ENCODE measurements at places on chromosomes 5 and 9.

- DNase-seq, result no peak
Measured at GRCh38 chr9:91604451-91605179, 181.0 kb upstream of the NFIL3 start.

DNA sequence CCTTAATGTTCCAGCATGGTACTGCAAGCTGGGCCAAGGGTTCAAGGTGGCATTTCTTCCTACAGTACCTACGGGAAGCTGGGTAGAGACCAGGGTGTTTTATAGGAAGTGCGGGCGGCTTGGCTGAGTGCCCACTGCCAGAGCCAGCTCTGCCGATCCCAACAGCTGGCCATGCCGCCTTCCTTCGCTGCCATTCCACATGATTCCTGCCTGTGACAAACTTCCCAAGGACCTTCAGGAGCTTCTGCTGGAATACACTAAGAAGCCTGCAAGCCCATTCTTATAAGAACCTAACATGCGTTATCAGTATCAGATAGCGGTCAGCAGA, 22.0 kb downstream of the MYO10 start:
- no peak for DNase-seq

- peak; percentile 5 for DNase-seq
Measured at GRCh38 chr5:44807269-44807668, 1.5 kb upstream of the MRPS30 start.

- DNase-seq, result no peak
Measured at GRCh38 chr9:79801459-79801858, 229.7 kb downstream of the TLE4 start.

- DNase-seq, result no peak
Measured at GRCh38 chr9:120756531-120756930, 36.7 kb downstream of the FBXW2 start.

DNA sequence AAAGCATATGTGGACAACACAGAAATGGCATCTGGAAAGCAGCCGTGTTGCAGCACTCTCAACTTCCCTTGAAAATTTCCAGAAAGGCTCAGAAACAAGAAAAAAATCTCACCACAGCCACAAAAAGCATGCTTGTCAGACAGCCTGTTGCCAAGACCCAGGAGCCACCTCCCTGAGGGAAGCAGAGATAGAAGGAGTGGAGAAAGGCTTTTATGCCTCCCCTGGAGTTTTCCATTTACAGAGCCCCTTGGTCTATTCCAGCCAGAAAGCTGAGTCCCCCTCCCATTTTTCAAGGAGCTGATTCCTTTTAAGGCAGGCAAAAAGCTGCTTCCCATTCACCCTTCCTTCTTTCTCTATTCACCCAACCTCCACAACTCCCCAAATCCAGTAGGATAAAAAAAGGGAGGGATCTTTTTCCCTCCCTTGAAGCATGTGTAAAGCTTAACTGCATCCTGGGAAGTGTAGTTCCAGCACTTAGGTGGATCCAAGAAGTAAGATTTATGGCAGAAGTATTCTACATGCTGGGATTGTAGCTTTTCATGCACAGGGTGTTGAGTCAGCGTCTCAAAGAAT, 37.1 kb upstream of the PALM2AKAP2 start:
- no peak for DNase-seq

DNA sequence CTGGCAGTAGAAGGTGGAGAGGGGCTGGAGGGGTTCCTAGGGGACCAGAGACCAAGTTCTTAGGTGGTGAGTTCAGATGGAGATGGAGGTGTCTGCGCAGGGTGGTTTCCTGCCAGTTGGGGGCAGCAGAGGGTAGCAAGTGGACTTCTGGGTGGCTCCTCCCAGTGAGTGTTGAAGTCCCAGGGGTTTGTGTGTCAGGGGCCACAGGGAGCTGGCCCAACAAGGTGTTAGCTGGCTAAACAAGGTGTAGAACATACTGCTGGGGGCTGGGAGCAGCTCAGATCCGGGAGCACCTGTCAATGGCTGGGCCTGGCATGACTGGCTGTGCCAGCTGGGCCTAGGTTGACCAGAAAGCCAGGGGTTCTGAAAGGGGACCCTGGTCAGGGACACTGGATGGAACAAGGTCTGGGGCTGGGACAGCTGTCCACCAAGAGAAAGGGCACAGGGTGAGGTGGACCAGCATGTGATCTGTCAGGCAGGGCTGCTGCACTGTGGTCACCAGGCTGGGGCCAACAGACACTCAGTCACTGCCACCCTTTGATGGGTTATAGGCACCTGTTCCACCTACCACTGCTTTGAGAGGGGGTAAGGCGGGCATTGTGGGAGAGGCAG, 35.6 kb downstream of the DAB2IP start:
- DNase-seq, result peak; percentile 37

DNA sequence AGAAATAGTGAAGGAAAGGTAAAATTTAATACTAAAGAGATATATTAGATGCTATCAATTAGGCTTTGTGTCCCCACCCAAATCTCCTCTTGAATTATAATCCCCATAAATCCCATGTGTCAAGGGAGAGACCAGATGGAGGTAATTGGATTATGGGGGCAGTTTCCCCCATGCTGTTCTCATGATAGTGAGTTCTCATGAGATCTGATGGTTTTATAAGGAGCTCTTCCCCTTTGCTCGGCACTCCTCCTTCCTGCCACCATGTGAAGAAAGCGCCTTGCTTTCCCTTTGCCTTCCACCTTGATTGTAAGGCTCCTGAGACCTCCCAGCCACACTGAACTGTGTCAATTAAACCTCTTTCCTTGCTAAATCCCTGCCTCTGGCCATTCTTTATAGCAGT, 697.0 kb upstream of the RGMB start:
- no peak for DNase-seq

- no peak for DNase-seq
Measured at GRCh38 chr5:24510523-24510988, 134.2 kb downstream of the CDH10 start.

DNA sequence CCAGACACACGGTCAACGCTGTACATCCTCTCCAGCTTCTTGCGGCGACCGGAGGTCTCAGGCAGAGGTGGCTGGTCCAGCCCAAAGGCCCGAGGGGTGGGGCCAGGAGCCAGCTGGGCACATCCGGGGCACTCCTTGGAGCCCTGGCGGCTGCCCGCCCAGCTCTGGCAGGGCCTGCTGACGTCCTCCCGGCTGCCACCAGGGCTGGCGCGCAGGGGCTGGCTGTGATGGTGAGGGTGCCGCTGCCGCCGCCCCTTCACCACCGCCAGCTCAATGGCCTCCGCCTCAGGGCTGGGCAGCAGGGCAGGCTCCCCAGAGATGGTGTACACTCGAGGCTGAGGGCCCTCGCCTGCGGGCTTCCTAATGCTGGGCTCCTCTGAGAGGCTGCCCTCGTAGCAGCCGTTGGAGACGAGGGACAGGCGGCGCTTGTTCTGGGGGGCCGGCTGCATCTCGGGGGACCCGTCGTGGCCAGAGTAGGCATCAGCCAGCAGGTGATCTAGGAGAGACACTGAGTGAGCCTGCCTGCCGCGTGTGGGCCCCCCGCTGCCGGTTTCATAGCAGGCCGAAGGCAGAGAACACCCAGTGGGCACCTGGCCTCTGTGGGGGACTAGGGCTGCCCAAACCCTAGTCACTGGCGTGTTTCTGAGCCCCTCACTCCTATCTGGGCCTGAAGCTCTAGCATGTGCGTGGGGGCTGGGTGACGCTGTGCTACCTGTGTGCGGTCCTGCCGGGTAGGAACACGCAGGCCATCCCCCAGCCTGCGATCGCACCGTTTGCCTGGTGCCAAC, 1.5 kb downstream of the NSMF start:
- no peak for DNase-seq

- DNase-seq, result no peak
Measured at GRCh38 chr5:95689680-95690079, 6.9 kb upstream of the SPATA9 start.

DNA sequence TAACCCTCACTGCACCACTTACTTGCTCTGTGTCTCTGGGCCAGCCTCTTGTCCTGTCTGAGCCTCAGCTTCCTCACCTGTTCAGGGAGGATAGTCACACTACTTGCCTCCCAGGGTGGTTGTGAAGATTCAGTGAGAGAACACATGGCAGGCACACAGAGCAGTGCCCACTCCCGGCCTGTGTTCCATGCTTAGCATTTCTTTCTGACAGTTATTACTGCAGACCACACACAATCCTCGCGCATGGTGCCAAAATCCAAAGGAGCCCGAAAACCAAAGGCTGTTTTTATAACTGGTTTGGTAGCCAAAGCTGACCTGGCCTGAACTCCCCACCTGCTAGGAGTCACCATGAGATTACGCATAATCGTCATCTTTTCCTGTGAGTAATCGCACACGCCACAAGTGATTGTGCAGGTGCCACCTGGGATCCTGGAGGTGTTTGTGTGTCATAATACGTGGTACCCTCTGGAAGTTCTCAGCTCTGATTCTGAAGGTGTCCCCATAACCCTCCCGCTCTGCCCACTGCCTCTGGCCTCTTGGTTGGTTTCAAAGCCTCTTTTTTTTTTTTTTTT, 84.6 kb upstream of the FBXW11 start:
- no peak for DNase-seq

DNA sequence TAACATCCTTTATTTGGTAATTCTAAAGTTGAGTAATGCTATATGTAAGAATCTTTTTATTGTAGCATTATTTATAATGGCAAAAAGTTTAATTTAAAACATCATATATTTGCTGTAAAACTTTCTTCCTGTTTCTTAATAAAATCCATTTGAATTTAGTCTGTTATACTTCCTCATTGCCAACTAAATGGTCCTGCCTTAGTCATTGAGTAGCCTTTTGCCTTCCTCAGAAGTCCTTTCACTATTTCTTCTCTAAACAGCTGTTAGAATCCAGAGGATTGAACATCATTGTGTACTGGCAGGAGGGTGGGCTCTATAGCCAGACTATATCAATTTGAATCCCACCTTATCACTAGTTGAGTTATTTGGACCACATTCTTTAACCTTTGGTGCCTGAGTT, 11.0 kb downstream of the SLC44A1 start:
- DNase-seq, result no peak

GRCh38 chr5:142242272-142242671, 82.5 kb downstream of the SPRY4 start:
- no peak for DNase-seq

DNA sequence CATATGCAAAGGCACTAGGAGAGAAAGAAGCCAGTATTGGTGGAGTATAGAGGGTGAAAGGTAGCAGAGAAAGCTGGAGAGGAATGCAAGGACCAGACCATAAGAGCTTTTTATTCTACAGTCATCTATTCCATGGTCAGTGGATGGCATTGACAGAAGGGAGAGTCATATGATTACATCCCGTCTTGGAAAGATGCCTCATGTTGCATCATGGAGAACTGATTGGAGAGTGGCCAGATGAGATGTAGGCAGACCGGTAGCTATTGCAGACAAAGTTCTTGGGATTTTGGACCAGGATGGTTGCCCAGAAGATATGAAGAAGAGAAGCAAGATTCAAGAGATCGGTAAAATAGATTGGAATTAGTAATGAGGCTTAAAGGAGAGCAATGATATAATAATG, 260.7 kb downstream of the CHSY3 start:
- DNase-seq, result no peak

DNA sequence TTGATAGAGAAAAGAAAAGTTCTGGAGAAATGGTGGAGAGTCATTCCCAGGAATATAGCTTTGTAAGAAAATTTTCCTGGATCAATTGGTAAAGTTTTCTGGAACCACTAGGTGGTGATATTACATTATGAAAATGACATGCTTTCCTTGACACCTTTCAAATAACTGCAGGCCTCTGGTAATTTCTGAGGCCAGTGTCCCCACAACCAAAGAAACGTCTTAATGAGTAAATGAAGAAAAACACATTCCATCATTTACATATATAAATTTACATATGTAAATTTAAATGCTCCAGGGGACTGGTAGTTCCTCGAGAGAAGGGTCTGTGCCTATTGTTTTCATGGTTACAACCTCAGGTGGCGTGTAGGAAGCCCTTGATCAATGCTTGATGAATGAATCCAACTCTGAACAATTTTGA, 17.2 kb upstream of the RGS3 start:
- peak; percentile 63 for DNase-seq

GRCh38 chr5:181170996-181171395, 23.6 kb downstream of the OR2V2 start:
- peak; percentile 73 for DNase-seq

- DNase-seq, result no peak
Measured at GRCh38 chr9:92645041-92645440, 24.9 kb downstream of the IPPK start.

- DNase-seq, result no peak
Measured at GRCh38 chr5:56116599-56117141, 116.5 kb downstream of the ANKRD55 start.

DNA sequence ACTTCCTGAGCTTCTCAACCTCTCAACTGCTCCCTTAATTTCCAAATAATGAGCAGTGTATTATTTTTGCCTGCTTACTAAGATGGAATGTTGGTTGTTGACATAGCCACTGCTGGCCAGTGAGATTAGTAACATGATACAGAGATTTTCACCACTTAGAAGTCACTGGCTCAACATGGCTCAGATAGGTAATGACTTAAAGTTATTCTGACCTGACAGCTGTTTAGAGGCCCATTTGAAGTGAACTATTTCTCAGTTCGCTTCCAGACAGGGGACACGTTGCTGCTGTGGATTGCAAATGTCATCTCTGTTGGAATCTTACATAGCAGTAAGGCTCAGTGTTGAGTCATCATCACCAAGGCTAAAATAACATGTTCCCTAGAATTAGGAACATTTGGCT, 490.2 kb downstream of the TLE4 start:
- peak; percentile 65 for DNase-seq

DNA sequence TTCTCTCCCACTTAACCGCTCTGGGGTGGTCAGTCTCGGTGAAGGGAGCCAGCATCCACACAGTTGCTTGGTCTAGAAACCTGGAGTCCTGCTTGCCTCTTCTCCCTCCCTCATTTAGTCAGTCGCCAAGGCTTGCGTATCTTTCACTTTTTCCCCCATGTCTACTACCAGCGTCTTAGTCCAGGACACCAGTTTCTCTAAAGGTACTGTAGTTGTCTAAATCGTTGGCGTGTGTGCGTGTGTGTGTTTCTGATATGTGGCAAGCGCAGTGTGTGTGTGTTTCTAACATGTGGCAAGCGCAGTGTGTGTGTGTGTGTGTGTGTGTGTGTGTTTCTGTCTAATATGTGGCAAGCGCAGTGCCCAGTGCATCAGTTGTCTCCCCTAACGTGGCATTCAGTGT, 641 bp downstream of the ATP6V1G1 start:
- DNase-seq, result no peak

DNA sequence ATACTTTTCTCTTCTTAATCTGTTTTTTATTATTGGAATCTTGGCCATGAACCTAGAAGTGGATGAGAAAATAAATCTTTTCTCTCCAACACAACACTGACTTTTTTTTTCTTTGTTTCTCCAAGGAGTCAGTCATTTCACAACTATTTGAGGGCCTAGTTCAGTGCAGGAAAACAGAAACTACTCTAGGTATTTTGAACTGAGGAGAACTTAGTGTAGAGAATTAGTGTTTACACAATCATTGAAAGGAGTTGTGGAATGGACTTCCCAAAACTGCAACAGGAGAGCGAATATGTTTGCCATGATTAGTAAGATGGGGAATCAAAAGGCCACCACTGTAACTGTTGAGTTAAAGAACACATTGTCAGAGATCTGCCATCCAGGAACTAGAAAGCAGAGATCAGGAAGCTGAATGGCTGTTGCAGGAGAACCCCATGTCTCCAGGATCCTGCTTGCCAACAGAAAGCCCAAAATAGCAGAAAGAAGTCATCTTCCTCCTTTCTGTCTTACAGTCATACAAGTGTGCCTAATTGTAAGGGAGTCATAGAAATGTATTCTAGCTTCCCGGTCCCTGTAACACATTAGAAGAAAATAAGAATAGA, 20.3 kb upstream of the PCDH1 start:
- no peak for DNase-seq
